Sciatic nerve (tissue), 2 donors: ENCODE measurements at places on chromosomes 1 and 21. TPM values are rescaled to one million over a fixed set of nuclear protein-coding genes. Genes with fewer than 3 reads are reported as not detected.

- no peak for DNase-seq
These were observed 36.3 kb downstream of the WDR4 start for GRCh38 chr21:42843056-42843455.

DNA sequence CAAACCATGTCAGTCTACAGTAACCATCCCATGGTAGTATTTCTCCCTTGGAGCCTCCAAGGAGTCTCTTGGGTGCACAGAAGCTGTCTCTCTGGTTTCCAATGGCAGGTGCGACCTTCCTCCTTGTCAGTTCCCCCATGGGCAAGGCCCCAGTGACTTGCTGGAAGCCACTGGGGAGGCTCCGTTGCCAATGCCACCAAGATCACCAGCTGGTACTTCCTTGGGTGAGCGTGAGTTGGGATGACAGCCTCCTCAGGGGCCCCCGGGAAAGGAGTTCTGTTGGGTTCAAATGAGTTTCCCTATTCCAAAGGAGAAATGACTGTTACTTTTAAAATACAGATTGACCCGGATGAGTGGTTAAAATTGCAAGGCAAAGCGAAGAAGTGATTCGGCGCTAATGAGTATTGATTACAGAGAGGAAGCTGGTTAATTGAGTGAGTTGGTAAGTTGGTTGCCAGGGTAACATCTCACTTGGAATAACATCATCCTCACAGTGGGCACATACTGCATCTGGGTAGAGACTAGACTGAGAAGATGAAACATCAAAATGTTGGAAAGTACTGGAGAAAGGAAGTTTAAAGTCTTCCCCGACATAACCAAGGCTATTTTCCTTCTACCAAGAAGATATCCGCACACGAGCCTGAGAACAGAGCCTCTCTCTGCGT, 53.0 kb upstream of the LAPTM5 start:
- DNase-seq = no peak

DNAJC28 gene
- total RNA-seq = 2.2 TPM

VASH2 gene
- total RNA-seq = 0.94 TPM

KIAA1614 gene
- total RNA-seq = 14.9 TPM

DNA sequence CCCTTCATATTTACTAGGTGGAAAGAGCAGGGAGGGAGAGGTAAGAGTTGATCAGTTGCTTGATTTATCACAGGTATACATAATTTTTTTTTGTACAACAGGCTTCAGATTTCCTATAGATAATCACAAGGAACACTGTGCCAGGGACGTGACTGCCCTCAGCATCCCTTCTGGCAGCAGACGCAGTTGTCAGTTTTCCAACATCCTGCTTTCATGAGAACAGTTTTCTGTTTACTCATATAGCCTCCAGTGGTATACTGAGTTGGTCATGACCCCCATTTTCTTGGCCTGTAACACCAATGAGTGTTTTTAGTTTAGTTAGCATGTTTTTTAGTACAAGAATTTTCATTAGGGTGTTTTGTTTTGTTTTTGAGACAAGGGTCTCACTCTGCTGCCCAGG, 37.9 kb upstream of the PTPRF start:
- no peak for DNase-seq

GRCh38 chr1:228092342-228093049, 10.0 kb downstream of the ARF1 start:
- DNase-seq = no peak

DNA sequence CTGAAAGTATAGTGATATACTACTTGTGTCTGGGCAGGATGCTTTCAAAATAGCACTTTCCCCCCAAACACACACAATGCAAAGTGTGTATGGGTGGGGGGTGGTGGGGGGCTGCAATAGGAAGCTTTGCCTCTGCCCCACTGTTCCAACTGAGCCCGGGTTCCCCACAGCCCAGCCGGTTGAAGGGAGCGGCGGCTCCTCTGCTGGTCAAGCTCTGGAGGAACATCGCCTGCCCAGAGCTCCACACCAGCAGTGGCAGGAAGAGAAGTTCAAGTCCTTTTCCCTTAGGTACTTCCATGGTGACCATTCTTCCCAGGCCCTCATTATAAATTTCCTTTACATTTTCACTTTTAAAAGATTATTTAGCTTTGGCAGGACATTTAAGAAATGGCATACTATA, 74.9 kb downstream of the CAPZB start:
- DNase-seq = no peak

- DNase-seq = no peak
These were observed 27.0 kb downstream of the SERTAD4 start for GRCh38 chr1:210259561-210259960.
